ENCODE measurements at places on chromosomes 5 and 9. TPM values are rescaled to one million over a fixed set of nuclear protein-coding genes. Genes with fewer than 3 reads are reported as not detected.

The PCSK5 gene
- total RNA-seq, result 5.7 TPM

The NEUROG1 gene
- total RNA-seq, result 1.7 TPM

DNA sequence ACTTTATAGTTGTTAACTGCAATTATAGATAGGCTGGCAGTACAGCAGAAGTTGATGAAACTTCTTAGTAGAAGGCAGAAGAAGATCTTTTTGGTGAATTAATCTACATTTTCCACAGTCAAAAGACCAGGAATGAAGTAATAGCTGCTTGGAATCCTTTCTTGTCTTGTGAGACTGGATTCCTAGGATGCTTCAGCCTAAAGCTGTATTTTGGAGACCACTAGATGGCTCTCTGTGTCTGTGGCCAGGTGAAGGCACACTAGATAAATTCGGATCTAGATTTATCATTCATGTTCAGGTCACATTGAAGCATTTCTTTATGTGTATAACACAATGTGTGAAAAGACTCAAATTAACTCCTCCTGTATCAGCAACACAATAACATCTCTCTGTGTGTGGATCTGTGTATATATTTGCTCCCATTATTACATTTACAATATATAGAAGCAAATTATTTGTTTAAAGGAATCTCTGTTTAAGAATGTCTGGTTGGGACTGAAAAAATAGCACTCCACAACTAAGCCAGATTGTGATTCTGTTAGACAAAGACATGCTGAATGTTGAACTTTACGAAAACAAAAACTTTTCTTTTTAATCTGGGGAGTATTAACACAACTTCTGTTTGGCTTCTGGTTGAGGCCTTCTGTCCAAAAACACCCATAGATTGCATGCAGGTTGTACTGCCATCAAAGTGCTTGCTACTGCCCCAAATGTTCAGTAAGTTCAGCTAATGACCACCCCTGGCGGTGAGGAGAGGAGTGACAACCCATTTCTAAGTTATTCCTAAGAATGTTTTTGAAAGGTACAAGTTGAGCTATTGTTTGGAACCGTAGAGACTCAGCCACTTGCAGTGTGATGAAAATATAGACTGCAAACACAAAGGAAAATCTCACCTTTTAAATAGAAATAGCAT is 10.6 kb downstream of the GRIN3A start:
- ATAC-seq, result peak; percentile 57

DNA sequence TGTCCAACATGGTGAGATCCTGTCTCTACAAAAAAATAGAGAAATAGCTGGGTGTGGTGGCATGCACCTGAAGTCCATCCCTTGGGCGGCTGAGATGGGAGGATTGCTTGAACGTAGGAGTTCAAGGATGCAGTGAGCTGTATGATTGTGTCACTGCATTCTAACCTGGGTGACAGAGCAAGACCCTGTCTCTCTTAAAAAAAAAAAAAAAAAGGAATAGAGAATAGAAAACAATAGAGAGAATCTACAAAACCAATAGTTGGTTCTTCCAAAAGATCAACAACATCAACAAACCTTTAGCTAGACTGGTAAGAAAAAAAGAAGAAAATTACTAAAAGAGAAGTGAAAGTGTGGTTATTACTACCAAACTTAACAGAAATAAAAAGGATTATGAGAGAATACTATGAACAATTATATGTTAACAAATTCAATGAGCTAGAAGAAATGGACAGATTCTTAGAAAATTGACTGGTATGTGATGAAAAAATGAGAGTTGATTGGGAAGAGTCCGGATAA is 8.1 kb upstream of the SLC38A9 start:
- no peak for ATAC-seq

GRCh38 chr5:78811866-78812265 is 163.3 kb upstream of the LHFPL2 start:
- ATAC-seq, result peak; percentile 72

GRCh38 chr9:19408693-19409400 is at the start of gene ACER2:
ACER2 (plus strand) TSS chr9:19409009; CDS start chr9:19409085, 76 bp downstream.
- ATAC-seq, result peak; percentile 86

DNA sequence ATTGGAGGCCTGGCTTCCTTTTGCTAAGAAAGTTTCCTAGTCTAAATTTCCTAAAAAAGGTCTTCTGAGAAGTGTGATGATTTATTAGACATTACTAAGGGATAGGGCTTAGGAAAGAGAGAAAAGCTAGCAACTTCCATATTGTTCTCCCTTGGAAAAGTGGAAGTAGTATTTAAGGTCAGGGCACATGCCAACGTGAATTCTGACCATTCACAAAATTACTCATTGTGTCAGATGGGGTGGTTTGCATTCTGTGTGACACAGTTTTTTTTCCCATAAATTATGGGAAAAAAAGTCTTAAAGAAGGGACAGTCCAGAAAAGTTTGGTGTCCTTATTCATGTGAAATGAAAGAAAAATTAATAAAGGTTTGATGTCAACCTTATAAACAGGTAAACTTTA is 110.0 kb upstream of the ARRDC3 start:
- no peak for ATAC-seq

DNA sequence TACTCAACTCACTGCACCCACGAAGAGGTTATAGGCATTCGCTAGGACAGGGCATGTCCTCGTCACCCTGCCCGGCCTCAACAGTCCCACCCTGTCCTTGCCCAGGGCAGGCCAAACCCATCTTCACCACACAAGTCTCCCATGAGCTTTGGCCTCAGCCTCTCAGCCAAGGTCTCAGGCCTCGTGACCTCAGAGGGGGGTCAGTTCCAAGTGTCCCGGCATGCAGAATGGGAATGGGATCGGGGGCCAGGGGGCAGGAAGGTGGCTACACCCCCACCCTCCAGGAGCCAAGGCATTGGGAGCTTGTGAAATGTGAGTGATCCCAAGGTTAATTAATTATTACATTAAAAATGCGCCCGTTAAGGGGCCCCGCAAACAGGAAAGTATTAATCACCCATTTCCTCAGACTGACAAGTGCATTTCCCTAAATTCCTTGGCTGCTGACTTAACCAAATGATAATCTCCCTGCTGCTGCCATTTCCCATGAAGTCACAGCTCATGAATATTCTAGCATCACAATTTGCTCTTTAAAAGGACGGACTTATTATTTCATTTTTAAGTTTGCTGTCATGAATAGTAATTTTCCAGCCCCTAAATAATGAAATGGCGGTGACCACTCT is 8.0 kb upstream of the UBAC1 start:
- ATAC-seq, result no peak

- ATAC-seq, result peak; percentile 36
Observed at GRCh38 chr9:134384811-134385479, 58.7 kb downstream of the RXRA start.

DNA sequence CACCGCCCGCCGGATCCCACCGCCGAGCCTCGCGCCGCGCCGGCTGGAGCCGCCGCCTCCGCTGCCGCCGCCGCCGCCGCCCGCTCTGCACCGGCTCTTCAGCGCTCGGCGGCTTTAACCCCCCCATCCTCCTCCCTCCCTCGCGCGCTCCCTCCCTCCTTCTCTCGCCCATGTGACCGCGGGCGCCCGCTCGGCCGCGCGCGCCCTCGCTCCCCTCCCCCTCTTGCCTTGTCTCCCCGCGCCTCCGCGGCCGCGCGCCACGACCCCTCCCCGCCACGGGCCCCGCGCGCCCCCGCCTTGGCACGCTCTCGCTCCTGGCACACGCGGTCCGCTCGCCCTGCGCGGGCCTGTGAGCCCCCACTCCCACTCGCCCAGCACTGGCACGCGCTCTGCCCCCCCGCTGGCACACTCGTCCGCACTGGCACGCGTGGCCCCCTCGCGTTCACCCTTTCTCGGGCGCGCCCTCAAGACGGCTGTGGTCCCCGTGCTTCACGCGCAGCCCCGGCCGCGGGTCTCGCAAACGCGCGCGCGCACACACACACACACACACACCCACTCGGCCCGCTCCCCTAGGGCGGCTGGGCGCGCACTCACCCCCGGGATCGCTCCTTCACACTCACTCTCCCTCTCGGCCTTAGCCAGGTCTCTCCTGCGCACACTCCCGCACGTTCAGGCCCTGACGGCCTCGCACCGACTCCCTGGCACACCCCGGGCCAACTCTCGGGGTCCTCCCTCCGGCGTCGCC is at the start of gene CNTFR:
TSS of gene CNTFR (minus strand) at position 89 of the 745 bp plus-strand sequence. CDS start 20,743 bp downstream, outside the sequence.
- ATAC-seq, result peak; percentile 13

DNA sequence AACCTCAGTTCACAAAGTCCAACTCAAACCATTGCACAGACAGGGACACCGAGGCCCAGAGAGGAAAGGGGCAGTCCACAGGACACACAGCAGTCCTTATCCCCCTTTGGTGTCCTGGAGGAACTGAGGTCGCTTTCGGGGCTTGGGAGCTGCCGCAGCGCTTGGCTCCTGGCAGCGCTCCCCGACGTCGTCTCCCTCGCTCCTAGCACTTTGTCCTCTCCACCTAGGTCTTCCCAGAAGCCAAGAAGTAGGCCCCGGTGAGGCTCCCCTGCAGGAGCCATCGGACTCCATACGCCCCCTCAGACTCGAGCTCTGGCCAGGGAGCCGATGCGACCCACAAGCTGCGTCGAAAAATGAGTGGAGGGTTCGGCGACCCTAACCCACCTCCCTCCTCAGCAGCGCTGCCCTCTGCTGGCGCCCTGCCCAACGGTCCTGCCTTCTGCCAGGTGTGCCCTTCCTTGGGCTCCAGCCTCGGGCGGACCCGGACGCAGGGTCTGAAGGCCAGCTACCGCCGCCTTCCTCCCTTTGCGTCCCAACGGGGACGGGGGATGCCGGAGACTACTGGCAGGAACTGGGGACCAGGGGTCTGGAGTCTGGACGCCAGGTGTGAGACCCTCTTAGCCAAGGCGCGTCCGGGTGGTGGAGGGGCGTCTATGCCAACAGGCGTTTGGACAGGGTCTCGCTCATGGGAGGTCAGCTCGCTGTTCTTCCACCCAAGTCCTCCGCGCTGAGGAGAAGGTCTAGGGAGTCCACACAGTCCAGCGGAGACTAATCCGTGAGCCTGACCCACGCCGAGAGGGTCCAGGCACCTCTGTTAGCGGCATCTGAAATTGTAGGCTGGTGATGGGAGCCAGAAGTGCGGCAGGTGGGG is 2.1 kb upstream of the PRDM12 start:
- ATAC-seq, result no peak

DNA sequence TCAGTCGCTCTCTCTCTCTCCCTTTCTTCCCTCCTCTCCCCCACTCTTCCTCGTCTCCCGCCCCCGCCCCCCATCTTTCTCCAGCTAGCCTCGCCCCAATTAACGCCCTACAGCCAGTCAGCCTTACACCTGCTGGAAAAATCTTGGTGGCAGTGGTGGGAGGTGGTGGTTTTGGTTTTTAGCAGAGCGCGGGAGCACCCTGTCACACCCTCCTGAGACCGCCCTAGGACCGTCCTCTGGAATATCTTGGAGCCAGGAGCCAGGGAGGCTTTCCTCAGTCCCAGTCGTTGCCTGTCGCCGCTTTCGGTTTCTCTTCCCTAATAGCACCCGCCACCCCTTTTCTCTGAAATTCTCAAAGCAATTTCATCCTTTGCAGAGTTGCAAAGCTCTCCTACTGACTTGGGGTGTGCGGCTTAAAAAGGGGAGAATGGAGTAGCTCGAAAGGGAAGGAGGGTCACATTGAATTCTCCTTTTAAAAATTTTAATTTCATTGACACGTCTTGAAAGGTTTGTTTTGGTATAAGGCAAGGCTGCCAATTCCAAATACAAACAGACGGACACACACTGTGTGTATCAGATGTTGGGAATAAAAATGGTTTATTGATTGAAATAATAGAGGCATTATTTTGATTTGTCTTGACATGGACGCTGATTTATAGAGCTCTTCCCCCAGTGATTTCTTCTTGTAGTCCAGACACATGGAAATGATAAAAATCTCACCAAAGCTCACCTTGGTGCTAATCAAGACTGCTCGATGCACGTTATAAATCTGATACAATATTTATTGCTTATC is 301.3 kb downstream of the PARP8 start:
- ATAC-seq, result no peak
